Small intestine (tissue), 16 donors: ENCODE measurements at places on chromosomes 5 and 9.
A peak's percentile ranks its signal among the peaks of the same experiment; 100 is the strongest.

DNA sequence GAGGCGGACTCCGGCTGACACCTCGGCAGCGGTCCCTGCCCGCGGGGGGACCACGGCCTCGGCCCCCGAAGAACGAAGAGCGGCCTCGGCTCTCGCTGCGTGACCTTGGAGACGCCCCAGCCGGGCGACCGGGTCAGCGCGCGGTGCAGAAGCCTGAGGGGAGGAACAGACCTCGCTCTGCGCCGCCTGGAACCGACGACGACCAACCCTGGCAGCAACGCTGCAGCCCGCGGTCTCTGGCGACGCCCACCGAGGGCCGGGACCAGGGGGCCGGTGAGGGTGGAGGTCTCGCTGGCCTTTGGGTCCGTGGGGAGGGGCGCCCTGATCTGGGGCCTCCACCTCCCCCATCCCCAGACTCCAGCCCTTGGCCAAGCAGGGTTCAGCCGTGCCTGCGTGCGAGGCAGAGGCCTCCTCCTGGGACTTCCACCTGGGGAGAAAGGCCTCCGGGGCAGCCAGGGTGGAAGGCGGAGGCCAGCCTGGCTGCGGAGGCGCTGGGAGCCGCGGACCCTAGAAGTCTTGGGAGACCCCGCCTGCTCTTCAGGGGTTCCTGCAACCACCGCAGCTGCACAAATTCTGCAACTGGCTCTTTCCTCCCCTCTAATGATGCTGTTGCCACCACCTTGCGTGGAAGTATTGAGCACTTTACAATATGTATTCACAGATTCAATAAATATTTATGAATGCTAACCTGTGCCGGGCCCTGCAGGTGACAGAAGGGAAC lies 44.3 kb upstream of the SLC12A7 start:
- no peak overlapping the region for H3K4me3 ChIP-seq
- no peaks in the 10 kb centered on the region for H3K36me3 ChIP-seq
- peaks cover 3% of the 10 kb centered on the region for H3K4me1 ChIP-seq
- H3K27ac ChIP-seq, result no peak overlapping the region
- DNase-seq, result no peak
- H3K27me3 ChIP-seq, result peaks cover 28% of the 10 kb centered on the region

DNA sequence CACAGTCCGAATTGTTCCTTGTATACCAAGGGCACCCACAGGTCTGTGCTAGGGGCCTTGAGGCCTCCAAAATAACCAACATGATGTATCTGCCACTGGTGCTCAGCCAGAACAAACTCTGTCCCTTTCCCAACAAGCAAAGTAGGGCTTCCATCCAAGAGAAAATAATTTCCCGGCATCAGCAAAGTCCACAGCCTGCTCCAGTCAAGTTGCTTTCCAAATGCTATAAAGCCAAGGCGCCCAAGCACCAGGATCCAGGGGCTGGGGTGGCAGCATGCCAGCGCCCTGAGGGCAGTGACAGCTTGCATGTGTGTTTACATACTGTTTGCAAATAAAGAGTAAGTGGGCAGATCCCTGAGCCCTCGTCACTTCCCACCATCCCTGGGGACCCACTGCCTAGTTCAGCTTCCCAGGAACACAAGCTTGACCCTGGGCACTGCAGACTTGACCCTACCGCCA lies 155.9 kb downstream of the ERCC6L2 start:
- peaks cover 13% of the 10 kb centered on the region for H3K4me1 ChIP-seq
- H3K27ac ChIP-seq, result no peak overlapping the region
- no peaks in the 10 kb centered on the region for H3K27me3 ChIP-seq
- H3K36me3 ChIP-seq, result no peaks in the 10 kb centered on the region
- DNase-seq, result no peak

DNA sequence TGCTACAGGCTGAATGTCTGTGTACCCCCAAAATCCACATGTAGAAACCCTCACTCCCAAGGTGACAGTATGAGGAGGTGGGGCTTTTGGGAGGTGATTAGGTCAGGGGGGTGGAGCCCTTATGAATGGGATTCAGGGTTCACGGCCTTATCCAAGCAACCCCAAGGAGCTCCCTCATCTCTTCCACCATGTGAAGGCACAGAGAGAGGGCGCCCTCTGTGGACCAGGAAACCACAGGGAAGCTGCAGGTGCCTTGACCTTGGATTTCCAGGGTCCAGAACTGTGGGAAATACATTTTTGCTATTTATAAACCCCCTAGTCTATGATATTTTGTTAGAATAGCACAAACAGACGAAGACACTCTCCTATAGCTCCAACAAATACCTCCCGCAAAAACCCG lies 53.6 kb upstream of the IRX2 start:
- no peak overlapping the region for H3K4me3 ChIP-seq
- no peak overlapping the region for H3K27ac ChIP-seq
- H3K4me1 ChIP-seq, result no peaks in the 10 kb centered on the region
- no peak for DNase-seq

DNA sequence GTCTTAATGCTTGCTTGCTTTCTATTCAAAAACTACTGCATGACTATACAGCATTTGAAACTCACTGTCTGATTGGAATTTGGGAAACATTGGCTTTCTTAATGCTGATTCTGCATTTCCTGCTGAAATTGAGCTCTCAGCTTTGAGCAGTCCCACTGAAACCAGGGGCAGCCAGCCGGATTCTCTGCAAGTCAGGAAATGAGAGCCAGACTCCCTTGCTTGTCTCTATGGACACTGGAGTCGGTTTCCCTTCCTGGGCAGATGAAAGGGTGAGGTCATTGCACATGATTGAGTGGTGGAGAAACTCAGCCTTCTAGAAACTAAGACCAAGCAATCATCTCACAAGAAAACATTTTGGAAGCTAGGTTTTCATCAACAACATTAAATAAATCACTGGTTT lies 119.7 kb upstream of the SPATA31C2 start:
- H3K4me3 ChIP-seq, result no peak overlapping the region
- no peak overlapping the region for H3K27ac ChIP-seq
- H3K36me3 ChIP-seq, result no peaks in the 10 kb centered on the region
- no peak for DNase-seq
- peaks cover 4% of the 10 kb centered on the region for H3K4me1 ChIP-seq

- no peaks in the 10 kb centered on the region for H3K4me1 ChIP-seq
- H3K27me3 ChIP-seq, result no peaks in the 10 kb centered on the region
- no peak for DNase-seq
- no peak overlapping the region for H3K27ac ChIP-seq
Measured at GRCh38 chr5:138316355-138316754, 15.2 kb downstream of the CDC25C start.

GRCh38 chr5:130836729-130837649 lies 328.1 kb downstream of the HINT1 start:
- peak overlapping the region; percentile 46 for H3K4me3 ChIP-seq
- peak; percentile 41 for DNase-seq
- no peak overlapping the region for H3K27ac ChIP-seq
- H3K36me3 ChIP-seq, result no peaks in the 10 kb centered on the region

- peaks cover 3% of the 10 kb centered on the region for H3K27me3 ChIP-seq
- H3K27ac ChIP-seq, result no peak overlapping the region
- no peak for DNase-seq
- H3K4me3 ChIP-seq, result no peak overlapping the region
- no peaks in the 10 kb centered on the region for H3K4me1 ChIP-seq
Measured at GRCh38 chr5:111075520-111075919, 4.0 kb downstream of the TSLP start.

- no peak overlapping the region for H3K4me3 ChIP-seq
- DNase-seq, result no peak
- no peaks in the 10 kb centered on the region for H3K36me3 ChIP-seq
- H3K27ac ChIP-seq, result no peak overlapping the region
Measured at GRCh38 chr5:8714861-8715260, 831.0 kb downstream of the SEMA5A start.

DNA sequence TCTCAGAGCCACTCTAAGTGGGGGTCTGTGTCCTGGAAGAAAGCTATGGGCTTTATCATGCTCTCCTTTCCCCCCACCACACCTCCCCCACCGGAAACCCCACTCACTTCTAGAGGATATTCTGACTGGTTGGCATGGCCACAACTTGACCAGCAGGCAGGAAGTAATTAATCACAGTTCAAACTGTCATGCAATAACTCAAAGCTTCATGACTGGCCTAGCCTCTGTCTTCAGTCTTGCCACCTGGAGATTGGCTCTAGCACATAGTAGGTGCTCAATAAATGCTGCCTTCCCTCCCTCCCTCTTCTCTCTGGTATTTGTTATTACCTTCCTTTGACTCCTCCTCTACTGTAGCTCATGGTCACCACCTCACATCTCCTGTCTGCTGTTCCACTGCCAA lies 124.7 kb downstream of the GABBR2 start:
- H3K4me1 ChIP-seq, result no peaks in the 10 kb centered on the region
- peaks cover 5% of the 10 kb centered on the region for H3K27me3 ChIP-seq
- H3K4me3 ChIP-seq, result no peak overlapping the region
- no peak overlapping the region for H3K27ac ChIP-seq
- no peaks in the 10 kb centered on the region for H3K36me3 ChIP-seq

DNA sequence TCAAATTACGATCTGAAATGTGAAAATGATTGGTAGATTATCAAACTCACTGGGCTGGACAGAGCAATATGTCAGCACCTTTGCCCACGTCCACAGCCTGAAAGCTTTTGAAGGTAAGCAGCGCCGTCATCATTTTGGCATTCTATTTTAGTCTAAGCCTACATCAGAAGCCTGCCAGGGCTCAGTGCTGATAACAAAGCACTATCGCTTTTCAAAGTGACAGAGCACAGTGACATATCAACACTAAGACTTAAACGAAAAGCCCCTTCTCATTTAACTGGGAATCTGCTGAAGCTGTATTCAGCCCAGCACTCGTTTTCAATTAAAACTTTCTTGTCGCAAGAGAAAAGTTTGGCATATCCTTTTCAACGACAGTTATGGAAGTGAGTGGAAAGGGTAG lies 1076.3 kb downstream of the PTPRD start:
- no peaks in the 10 kb centered on the region for H3K4me1 ChIP-seq
- no peaks in the 10 kb centered on the region for H3K27me3 ChIP-seq
- H3K27ac ChIP-seq, result no peak overlapping the region
- no peaks in the 10 kb centered on the region for H3K36me3 ChIP-seq

DNA sequence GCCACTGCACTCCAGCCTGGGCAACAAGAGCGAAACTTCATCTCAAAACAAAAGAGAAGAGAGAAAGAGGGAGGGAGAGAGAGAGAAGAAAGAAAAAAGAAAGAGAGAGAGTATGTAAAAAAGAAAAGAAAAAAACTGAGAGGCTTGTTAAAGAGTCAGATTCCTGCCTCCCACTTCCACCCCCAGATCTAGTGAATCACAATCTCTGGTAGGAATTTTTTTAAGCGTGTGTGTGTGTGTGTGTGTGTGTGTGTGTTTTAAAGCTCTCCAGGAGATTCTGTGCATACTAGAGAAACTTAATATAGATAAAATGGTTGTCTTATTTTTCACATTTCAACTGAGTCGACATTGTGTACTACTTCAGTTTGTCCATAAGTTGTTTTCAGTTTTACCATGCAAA lies 32.0 kb downstream of the SAR1B start:
- no peak for DNase-seq
- no peak overlapping the region for H3K4me3 ChIP-seq
- no peaks in the 10 kb centered on the region for H3K4me1 ChIP-seq
- no peaks in the 10 kb centered on the region for H3K27me3 ChIP-seq
